Bone marrow (tissue), 2 donors: ENCODE measurements at places on chromosomes 4 and X.
A peak's percentile ranks its signal among the peaks of the same experiment; 100 is the strongest.

GRCh38 chrX:136572030-136572429 lies 40.0 kb downstream of the VGLL1 start:
- DNase-seq, result no peak

- peak; percentile 17 for DNase-seq
Observed at GRCh38 chr4:112031712-112032328, 113.4 kb upstream of the FAM241A start.

DNA sequence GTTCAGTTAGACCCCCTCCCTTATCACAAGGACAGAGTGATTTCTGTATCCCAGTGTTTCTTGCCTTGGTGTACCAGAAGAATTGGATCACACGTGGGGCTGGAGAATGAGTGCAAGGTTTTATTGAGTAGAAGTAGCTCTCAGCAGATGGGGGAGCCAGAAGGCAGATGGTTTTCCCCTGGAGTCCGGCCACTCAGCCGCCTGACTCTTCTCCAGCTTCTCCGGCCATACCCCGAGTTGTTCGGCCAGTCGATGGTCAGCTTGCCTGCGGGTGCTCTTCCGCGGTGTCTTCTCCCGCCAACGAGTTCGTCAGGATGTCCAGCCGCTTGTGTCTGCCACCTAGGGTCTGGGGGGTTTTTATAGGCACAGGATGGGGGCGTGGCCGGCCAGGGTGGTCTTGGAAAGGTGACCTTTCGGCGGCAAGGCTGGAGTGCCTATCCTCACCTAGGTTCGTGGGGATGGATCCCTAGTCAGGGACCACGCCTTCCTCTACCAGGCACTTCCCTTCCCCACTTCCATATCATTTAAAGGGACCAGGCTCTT lies 14.5 kb downstream of the GAB1 start:
- no peak for DNase-seq

- no peak for DNase-seq
Observed at GRCh38 chrX:101220662-101221260, 1.2 kb downstream of the DRP2 start.

- DNase-seq, result no peak
Observed at GRCh38 chr4:8506373-8507195, 66.0 kb downstream of the TRMT44 start.

GRCh38 chrX:8914681-8915080 lies 113.5 kb upstream of the FAM9A start:
- no peak for DNase-seq

- no peak for DNase-seq
Observed at GRCh38 chrX:973010-973632, 239.3 kb downstream of the CRLF2 start.

- DNase-seq, result no peak
Observed at GRCh38 chrX:21813612-21814368, 25.6 kb upstream of the MBTPS2 start.

DNA sequence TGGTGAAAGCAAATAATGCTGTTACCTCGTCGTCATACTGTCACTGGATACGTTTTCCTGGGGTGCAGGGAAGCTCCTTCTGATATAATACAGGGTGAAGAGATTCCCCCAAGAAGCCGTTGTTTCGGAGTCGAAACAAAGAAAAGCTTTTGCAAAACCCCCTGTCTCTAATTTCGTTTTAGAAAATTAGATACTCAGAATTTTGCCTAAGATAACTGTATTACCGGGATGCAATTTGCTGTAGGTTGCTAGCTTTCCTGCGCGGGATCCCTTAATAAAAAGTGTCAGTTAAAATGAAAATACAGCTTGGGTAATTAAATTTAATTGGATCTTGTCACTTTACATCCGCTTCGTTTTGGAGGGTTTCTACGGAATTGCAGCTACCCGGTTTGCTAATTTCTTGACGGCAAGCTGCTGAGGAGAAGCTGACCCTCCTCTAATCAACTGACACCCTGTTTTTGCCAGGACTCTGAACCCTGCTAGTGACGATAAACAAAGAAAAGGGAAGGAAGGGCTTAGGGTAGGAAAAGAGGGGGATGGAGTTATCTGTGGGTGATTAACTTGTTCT lies 174.6 kb downstream of the SHOX start:
- DNase-seq, result peak; percentile 0

DNA sequence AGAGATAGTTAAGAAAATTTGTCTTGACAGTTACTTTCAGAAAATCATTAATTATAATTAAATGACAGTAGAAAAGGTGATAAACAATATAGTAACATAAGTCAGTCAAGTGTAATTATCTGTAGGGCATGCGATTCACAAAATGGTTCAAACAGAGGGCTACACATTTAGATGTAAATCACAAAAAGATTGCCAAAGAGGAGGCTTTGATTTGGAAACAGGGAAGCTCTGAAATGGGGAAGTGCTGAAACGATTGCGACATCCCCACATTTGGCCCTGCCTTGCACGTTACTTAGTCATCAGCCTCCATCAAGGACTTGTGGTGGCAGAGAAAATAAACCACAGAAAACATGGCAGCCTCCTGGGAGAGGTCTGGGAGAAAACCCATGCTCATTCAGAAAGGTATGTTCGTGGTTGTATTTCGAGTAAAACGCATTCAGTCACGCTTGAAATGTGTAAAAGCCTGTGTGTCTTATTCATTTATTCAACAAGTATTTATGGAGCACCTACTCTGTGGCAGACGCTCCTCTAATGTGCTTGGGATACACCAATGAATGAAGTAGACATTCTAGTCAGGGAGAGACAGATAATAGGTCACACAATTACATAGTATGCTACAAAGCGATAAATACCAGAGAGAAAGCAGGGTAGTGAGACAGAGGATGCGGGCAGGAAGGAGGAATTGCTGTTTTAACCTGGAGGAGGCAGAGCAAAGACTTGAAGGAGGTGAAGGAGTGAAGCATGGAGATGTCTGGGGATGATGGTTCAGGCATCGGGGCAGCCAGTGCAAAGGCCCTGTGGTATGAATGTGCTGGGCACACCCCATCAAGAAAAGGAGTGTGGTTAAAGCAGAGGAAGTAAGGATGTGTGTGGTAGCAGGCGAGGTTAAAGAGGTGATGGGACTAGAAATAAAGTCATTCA lies 7.8 kb downstream of the RBM47 start:
- peak; percentile 64 for DNase-seq

- no peak for DNase-seq
Observed at GRCh38 chr4:13918991-13919441, 291.5 kb upstream of the BOD1L1 start.

DNA sequence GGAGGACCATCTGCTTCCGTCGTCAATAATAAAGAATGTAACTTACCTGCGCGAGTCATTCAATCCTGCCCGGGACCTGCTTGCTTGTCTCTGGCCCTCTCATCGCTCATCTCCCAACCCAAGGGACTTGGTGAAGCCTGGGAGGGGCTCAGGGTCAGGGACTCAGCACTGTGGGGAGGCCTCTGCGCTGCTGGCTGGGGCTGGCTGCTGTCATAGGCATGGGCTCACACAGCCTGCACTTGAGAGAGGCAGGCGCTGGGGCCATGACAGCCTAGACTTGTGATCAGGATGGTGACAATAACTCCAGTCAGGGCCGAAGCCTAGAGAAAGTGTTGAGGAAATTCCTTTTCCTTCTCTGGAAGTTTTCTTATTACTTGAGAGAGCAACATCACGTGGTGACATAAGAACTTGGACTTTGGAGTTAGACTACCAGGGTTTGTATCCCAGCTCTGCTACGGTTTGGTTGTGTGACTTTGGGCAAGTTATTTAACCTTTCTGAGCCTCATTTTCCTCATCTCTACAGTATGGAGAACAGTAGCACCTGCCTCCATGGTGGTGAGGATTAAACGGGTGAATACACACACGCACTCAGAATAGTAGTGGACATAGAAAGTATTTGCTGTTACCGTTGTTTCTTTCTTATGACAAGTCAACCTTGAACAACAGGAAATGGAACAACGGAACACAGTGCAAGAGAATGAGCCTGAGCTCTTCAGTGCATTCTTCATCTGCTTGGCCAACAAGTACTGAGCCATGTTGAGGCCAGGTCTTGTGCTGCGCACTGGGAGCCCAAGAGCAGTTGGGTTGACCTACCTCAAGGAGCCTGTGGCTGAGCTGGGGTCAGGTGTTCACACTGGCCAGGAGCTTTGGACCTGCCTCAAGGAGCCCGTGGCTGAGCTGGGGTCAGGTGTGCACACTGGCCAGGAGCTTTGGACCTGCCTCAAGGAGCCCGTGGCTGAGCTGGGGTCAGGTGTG lies 60.5 kb downstream of the TBC1D14 start:
- no peak for DNase-seq

DNA sequence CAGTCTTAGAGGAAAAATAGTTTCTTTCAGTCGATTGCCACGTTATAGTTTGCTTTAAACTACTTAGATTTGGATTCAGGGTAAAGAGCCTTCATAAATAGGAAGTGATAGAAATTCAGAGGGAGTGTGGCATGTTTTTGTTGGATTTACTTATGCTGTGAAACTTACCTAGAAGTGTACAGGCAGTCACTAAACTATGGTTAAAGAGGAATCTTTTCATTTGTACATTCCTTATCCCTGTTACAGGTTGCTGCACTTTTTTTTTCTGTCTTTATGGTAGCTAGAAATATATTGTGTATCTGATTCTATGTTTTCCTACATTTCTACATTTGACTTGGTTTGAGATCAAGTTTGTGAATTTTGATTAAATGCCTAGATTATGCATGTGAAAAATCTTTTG lies 19.1 kb downstream of the WWC2 start:
- DNase-seq, result no peak

- DNase-seq, result no peak
Observed at GRCh38 chr4:17447056-17447455, 64.8 kb downstream of the QDPR start.

GRCh38 chrX:50638123-50638522 lies 167.5 kb upstream of the DGKK start:
- no peak for DNase-seq

GRCh38 chr4:130703211-130703935 lies 1607.4 kb downstream of the C4orf33 start:
- DNase-seq, result no peak

DNA sequence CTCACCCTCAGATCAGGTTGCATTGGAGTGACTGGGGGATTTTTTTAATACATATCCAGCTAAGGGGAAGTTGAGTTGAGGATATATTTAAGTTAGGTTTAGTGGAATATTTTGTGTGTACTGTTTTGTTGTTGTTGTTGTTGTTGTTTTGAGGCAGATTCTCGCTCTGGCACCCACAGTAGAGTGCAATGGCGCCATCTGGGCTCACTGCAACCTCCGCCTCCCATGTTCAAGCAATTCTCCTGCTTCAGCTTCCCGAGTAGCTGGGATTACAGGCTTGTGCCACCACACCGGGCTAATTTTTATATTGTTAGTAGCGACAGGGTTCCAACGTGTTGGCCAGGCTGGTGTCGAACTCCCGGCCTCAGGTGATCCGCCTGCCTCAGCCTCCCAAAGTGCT lies 38.6 kb upstream of the ATP6AP2 start:
- no peak for DNase-seq
